ENCODE measurements at places on chromosomes 3 and 15.
A peak's percentile ranks its signal among the peaks of the same experiment; 100 is the strongest.

GRCh38 chr3:109640146-109640652 is 302.9 kb upstream of the DPPA4 start:
- no peaks in the 10 kb centered on the region for H3K27me3 ChIP-seq
- H3K4me3 ChIP-seq, result no peak overlapping the region
- no peak for DNase-seq

DNA sequence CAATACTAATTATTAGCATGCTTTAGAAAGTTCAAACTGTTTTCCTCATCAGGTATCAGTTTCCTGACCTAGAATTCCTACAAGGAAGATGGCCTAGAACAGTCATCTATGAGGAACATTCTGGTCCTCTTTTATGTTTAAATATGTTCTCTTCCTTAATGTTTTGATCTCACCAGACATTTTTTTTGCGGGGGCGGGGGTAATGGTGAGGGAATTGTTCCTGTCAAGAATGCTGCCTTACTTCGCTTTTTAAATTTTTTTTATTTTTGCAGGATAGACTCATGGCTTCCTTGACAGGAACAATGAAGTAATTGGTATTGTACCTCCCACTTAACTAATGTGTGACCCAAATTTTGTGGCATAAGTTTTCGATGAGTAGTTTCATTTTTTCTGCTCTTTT is 44.3 kb upstream of the NANOGP8 start:
- no peak for DNase-seq
- H3K4me3 ChIP-seq, result no peak overlapping the region
- peaks cover 6% of the 10 kb centered on the region for H3K4me1 ChIP-seq
- H3K27ac ChIP-seq, result no peak overlapping the region
- peaks cover 6% of the 10 kb centered on the region for H3K36me3 ChIP-seq

GRCh38 chr15:76368122-76368621 is 31.6 kb downstream of the ISL2 start:
- no peaks in the 10 kb centered on the region for H3K4me1 ChIP-seq
- no peak overlapping the region for H3K27ac ChIP-seq
- H3K27me3 ChIP-seq, result no peaks in the 10 kb centered on the region
- no peak overlapping the region for H3K4me3 ChIP-seq

- no peak overlapping the region for H3K4me3 ChIP-seq
- H3K27ac ChIP-seq, result no peak overlapping the region
- no peak for DNase-seq
- H3K4me1 ChIP-seq, result no peaks in the 10 kb centered on the region
- peaks cover 5% of the 10 kb centered on the region for H3K36me3 ChIP-seq
These were observed 15.7 kb upstream of the RASA2 start for GRCh38 chr3:141471160-141471559.

DNA sequence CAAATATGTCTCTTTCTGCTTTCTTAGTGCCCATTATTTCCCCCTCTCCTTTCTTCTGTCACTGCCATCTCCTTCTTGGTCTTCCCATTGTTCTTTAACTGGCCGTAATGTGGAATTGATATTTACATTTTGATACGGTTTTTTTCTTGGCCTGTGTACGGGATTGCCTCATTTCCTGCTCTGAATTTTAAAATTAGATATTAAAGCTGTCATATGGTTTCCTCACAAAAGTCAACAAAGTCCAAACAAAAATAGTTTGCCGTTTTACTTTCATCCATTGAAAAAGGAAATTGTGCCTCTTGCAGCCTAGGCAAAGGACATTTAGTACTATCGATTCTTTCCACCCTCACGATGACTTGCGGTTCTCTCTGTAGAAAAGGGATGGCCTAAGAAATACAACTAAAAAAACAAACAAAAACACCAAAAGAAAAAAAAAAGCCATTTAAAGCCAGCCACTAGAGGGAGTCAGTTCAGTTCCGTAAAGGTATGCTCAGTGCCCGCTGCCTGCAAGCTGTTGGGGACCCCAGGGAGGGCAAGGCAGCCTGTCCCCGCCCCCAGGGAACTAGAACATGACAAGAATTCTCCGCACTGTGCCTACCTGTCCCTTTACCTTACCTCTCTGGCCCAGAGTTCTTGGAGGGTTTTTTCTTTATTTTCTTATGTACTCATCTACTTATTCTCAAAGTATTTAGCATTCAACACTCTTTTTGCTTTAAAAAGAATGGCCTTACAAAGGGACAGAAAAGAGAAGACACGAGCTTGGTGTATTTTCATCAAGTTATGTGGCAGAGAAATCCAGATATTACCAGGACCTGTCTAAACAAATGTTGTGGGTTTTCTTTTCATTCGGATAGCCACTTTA is 30.0 kb upstream of the NR2E3 start:
- peak; percentile 81 for DNase-seq
- no peak overlapping the region for H3K4me3 ChIP-seq
- no peaks in the 10 kb centered on the region for H3K36me3 ChIP-seq
- H3K27ac ChIP-seq, result peak overlapping the region; percentile 63
- no peaks in the 10 kb centered on the region for H3K27me3 ChIP-seq
